Upper lobe of right lung (tissue), 1 donor: ENCODE measurements at places on chromosomes 16 and 17. TPM values are rescaled to one million over a fixed set of nuclear protein-coding genes. Genes with fewer than 3 reads are reported as not detected.

CHST5 gene
- total RNA-seq, result not detected

EVPL gene
- total RNA-seq, result 46.8 TPM

GRCh38 chr17:78397681-78398101, 19.2 kb downstream of the PGS1 start:
- no peak overlapping the region for H3K4me3 ChIP-seq
- H3K36me3 ChIP-seq, result peaks cover 92% of the 10 kb centered on the region
- no peaks in the 10 kb centered on the region for H3K27me3 ChIP-seq
- H3K4me1 ChIP-seq, result peaks cover 33% of the 10 kb centered on the region
- H3K27ac ChIP-seq, result no peak overlapping the region

DNA sequence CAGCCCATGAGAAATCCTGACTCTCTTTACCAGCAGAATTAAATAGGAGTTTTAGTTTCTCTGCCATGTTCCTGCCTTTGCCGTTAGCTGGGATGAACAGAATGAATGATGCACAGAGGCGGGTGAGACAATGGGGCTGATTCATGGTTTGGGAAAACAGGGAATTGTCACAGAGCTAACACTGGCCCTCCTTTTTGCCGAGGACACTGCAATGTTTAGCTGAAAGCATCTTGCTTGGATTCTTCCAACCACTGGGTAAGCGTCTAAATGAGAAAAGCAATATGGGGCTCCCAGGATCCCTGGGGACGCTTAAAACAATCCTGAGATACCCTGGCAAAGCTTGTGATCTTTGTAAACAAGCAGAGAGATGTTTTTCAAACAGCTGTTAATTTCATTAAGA, 12.8 kb upstream of the PAFAH1B1 start:
- no peak overlapping the region for H3K27ac ChIP-seq
- no peak overlapping the region for H3K4me3 ChIP-seq
- H3K4me1 ChIP-seq, result no peaks in the 10 kb centered on the region

DNA sequence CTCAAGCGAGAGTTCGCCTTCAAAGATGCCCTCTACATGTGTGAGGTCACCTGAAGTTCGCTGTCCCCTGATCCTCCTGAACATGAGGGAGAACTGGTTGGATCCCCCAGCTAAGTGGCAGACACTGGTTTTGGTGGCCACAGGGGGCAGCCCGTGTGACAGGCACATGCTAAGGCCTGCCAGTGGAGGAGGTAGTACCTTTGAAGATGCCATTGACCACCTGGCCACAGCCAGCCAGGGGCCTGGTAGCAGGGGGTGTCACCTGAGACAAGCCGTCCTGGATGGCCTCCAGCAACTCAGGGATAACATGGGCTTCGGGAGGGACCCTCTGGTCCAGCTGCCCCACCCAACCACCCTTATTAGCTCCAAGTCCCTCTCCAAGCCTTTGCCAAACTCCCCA, 7.3 kb upstream of the ALDH3A1 start:
- H3K4me3 ChIP-seq, result no peak overlapping the region
- H3K27me3 ChIP-seq, result no peaks in the 10 kb centered on the region
- DNase-seq, result no peak
- no peak overlapping the region for H3K27ac ChIP-seq
- H3K4me1 ChIP-seq, result peaks cover 5% of the 10 kb centered on the region
- no peaks in the 10 kb centered on the region for H3K36me3 ChIP-seq

DNA sequence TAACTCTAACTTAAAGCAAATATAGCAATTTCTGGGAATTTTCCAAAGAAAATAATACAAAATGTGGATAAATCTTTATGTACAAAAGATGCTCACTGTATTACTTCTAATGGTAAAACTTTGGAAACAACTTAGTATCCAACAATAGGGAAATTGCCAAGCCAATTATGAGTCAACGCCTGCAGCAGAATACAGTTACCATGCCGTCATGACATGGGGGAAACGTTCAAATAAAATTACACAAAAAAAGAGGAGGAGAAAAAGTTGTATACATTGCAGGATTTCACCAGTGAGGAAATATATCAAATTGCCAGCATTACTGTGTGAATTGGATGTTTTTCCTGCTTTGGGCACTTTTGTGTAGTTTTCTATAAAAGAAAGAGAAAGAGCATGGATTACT, 469.6 kb downstream of the SOX9 start:
- H3K27ac ChIP-seq, result no peak overlapping the region
- no peaks in the 10 kb centered on the region for H3K36me3 ChIP-seq
- H3K4me3 ChIP-seq, result peak overlapping the region; percentile 59
- H3K27me3 ChIP-seq, result peaks cover 11% of the 10 kb centered on the region
- H3K4me1 ChIP-seq, result peaks cover 17% of the 10 kb centered on the region

- no peaks in the 10 kb centered on the region for H3K27me3 ChIP-seq
- peaks cover 32% of the 10 kb centered on the region for H3K36me3 ChIP-seq
- H3K4me3 ChIP-seq, result no peak overlapping the region
Observed at GRCh38 chr17:17809531-17810083, 27.2 kb downstream of the SREBF1 start.

DNA sequence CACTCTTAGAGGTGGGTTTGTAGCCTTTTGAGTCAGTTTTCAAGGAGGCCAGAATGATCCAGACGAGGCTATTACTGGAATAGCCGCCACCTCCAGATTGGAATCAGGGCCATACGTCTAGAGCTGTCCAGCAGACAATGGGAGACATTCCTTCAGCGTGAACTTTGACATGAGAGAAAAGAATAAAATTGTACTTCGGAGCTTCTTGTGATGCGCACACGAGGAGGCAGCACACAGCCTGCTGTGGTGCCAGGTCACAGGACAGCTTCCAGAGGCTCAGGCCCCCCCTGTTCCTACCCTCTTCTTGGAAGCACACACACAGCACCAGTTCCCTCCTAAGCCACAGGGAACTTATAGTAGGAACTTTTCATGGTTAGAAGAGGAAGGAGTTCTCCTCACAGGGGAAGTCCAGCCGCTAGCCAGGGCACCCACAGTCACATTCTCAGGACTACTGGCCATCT, 81.0 kb downstream of the VPS53 start:
- H3K4me1 ChIP-seq, result peaks cover 3% of the 10 kb centered on the region
- no peak overlapping the region for H3K4me3 ChIP-seq
- no peaks in the 10 kb centered on the region for H3K27me3 ChIP-seq
- peaks cover 8% of the 10 kb centered on the region for H3K36me3 ChIP-seq

DNA sequence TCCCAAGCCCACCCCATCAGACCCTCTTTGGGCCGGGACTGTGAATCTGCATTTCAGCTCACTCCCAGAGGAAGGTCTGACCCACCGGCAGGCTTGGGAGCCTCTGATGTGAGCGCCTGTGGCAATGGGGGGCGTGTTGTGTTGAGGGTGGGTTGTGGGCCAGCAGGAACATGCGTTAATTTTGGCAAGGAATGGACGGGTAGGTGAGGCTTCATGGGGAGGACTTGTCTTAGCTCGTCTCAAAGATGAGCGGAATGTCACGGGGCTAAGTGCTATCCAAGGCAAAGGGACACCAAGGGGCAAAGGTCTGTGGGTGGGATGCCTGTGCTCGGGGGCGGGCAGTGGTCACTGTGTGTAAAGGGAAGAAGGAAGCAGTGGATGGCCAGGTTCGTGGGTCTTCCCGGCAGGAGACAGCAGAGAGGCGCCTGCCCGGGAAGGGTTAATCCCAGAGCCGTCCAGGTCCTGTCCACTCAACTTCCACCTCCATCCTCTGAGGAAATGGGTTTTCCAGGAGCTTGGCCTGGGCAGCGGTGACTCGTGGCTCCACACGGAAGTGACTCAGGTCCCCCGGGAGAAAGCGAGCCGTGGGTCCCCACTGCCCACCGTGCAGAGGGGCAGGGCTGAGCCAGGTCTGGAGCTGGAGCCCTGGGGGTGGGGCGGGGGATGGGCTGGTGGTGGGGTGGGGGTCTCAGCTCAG, 17.4 kb downstream of the ADGRG1 start:
- H3K4me1 ChIP-seq, result peaks cover 29% of the 10 kb centered on the region
- DNase-seq, result no peak
- peak overlapping the region; percentile 70 for H3K27ac ChIP-seq
- H3K4me3 ChIP-seq, result no peak overlapping the region
- H3K36me3 ChIP-seq, result peaks cover under 1% of the 10 kb centered on the region
- H3K27me3 ChIP-seq, result peaks cover 4% of the 10 kb centered on the region

DNA sequence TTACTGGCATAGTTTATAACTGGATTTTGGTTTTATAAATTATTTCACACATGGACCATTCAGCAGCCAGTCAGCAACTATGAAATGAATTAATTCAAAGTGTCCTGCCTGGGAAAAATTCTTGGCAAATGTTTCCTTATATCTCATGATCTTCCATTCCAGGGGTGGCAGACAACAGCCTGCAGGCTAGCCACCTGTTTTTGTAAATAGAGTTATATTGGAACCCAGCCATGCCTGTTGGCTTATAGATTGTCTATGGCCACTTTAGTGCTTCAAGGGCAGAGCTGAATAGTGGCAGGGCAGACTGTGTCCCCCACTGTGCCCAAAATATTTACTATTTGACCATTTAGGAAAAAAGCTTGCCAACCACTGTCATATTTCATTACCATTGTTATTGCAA, 613.7 kb downstream of the TMEM114 start:
- no peak overlapping the region for H3K27ac ChIP-seq
- DNase-seq, result no peak
- no peaks in the 10 kb centered on the region for H3K4me1 ChIP-seq
- no peak overlapping the region for H3K4me3 ChIP-seq

GRCh38 chr16:35186045-35186759, 1726.8 kb downstream of the TP53TG3F start:
- no peak for DNase-seq
- H3K36me3 ChIP-seq, result no peaks in the 10 kb centered on the region
- no peak overlapping the region for H3K4me3 ChIP-seq

DNA sequence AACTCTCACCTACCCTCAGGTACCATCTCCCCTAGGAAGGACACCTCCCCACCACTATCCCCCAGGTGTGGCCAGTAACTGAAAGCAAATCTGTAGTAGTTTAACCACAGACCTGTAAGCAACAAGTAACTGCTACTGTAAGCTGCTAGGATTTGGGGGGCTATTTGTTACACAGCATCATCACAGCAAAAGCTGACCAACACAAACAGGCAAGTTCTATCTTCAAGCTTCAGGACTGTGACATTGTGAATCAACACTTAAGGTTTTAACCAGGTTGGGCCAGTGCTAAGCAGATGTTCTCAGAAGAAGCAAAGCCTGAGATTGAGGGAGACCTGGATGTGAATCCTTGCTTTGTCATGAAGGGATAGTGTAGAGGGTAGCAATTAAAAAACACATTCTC, 47.0 kb downstream of the ABCC6 start:
- H3K27ac ChIP-seq, result no peak overlapping the region
- no peak for DNase-seq
- no peaks in the 10 kb centered on the region for H3K27me3 ChIP-seq
- no peaks in the 10 kb centered on the region for H3K4me1 ChIP-seq
- peaks cover 20% of the 10 kb centered on the region for H3K36me3 ChIP-seq

DNA sequence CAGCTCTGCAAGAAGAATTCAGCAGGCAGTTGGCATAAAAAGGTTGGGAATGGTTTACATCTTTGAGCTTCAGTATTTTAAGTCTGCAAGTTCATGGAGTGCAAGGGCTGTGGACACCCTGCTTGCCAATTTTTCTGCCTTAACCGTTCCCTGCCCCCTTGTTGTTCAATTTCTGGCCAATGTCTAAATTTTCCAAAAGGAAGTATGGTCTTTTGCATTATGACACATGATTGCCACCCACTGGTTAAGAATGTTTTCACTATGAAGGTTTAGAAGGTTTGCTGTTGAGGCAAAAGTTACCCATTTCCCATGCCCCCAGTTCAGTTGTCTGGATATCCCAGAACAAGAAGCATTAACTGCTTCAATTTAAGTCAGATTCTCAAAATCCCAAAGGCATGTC, 441.9 kb downstream of the CDH13 start:
- H3K27me3 ChIP-seq, result no peaks in the 10 kb centered on the region
- H3K4me1 ChIP-seq, result no peaks in the 10 kb centered on the region
- H3K36me3 ChIP-seq, result no peaks in the 10 kb centered on the region
- no peak overlapping the region for H3K27ac ChIP-seq
- DNase-seq, result no peak
- H3K4me3 ChIP-seq, result no peak overlapping the region

- H3K27me3 ChIP-seq, result peaks cover 5% of the 10 kb centered on the region
- peak; percentile 85 for DNase-seq
- peak overlapping the region; percentile 73 for H3K27ac ChIP-seq
- no peaks in the 10 kb centered on the region for H3K36me3 ChIP-seq
- no peaks in the 10 kb centered on the region for H3K4me1 ChIP-seq
- no peak overlapping the region for H3K4me3 ChIP-seq
Observed at GRCh38 chr16:19389246-19389645, 28.4 kb upstream of the TMC5 start.

GRCh38 chr17:40354221-40355122, 10.1 kb downstream of the GJD3 start:
- H3K4me3 ChIP-seq, result no peak overlapping the region
- no peaks in the 10 kb centered on the region for H3K27me3 ChIP-seq
- peaks cover 64% of the 10 kb centered on the region for H3K36me3 ChIP-seq
- peaks cover 41% of the 10 kb centered on the region for H3K4me1 ChIP-seq
- no peak for DNase-seq
- H3K27ac ChIP-seq, result no peak overlapping the region

- no peaks in the 10 kb centered on the region for H3K4me1 ChIP-seq
- H3K36me3 ChIP-seq, result no peaks in the 10 kb centered on the region
- H3K4me3 ChIP-seq, result no peak overlapping the region
- no peak overlapping the region for H3K27ac ChIP-seq
- no peak for DNase-seq
Observed at GRCh38 chr17:66893382-66893781, 58.5 kb downstream of the CACNG5 start.

GRCh38 chr16:8660841-8661301, 13.5 kb upstream of the ABAT start:
- DNase-seq, result peak; percentile 75
- H3K4me3 ChIP-seq, result no peak overlapping the region
- H3K4me1 ChIP-seq, result no peaks in the 10 kb centered on the region
- no peaks in the 10 kb centered on the region for H3K27me3 ChIP-seq
- peaks cover 20% of the 10 kb centered on the region for H3K36me3 ChIP-seq
- H3K27ac ChIP-seq, result no peak overlapping the region
